ENCODE measurements at places on chromosomes 13 and 19. TPM values are rescaled to one million over a fixed set of nuclear protein-coding genes. Genes with fewer than 3 reads are reported as not detected.
A peak's percentile ranks its signal among the peaks of the same experiment; 100 is the strongest.

DNA sequence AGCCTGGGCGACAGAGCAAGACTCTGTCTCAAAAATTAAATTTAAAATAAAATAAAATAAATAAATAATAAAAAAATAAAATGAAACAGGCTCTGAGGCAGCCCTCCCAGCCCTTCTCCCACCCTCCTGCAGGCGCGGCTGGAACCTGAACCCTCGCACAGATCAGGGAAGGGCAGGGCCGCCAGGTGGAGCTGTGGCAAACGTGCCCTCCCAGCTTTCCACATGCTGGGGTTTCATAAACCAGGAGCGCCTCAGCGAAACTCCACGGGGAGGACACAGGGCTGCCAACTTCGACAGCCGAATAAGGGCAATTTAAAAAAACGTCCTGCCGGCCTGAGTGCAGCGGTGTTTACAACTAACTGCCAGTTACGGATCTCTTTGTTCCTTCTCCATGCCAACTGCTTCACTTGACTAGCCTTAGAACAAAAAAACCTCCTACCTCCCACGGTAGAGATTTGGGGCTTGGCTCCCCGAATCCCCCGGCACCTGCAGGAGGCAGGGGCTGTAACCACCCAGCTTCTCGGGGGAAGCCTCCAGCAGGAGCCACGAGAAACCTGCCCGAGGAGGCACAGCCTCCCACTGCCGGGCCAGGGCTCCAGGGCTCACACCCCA, 15.9 kb downstream of the ZNF787 start:
- DNase-seq = no peak

GRCh38 chr19:50921426-50922316, 10.5 kb upstream of the KLK4 start:
- DNase-seq = no peak

DNA sequence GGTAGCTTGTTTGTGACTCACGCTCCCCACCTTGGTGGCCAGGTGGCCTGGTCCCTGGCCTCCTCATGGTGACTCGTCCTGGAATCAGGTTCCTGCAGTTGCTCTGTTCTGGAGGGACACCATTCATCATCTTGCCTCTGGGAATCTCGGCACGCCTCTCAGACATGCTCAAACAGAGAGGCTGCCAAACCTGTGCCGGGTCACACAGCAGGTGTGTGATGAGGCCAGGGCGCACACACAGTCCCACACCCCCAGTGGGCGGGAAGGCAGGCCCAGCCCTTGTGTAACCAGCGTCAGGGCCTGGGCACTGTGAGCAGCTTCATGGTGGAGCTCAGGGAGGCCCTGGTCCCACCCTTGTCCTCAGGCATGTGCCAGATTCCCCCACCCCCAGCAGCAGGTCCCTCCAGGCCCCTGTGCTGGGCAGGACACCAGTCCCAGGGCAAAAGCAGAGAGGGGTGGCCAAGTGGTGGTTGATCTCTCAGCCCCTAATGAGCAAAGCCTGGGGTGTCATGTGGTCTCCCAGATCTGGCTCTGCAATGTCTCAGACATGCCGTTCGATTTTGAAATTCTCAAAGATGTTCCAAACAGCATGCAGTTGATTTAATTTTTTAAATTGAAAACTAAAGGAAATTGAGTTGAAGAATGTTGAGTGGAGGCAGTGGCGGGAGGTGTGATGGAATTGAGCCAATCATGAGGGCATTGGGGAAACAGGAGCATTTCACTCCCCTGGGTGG, 12.1 kb downstream of the CEBPA start:
- peak; percentile 34 for DNase-seq

DNA sequence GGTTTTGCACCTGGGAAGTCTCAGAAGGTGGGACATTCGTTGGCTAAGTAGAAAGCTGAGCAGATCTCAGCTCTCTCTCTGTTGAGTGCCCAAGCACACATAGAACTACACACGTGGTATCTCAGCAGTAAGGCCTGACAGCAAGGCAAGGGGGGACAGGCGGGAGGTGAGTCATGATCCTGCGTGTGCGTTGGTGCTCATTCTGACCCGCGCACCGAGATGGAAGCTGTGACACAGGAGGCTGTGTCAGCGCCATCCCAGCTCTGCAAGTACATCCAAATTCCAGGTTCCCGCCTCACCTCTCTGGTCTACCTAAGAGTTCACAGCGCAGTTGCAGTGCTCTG, 135.7 kb downstream of the USP12 start:
- DNase-seq = no peak

GRCh38 chr13:84255226-84255797, 373.0 kb upstream of the SLITRK1 start:
- DNase-seq = no peak

GRCh38 chr13:104678161-104678560, 1611.9 kb upstream of the SLC10A2 start:
- DNase-seq = no peak

DNA sequence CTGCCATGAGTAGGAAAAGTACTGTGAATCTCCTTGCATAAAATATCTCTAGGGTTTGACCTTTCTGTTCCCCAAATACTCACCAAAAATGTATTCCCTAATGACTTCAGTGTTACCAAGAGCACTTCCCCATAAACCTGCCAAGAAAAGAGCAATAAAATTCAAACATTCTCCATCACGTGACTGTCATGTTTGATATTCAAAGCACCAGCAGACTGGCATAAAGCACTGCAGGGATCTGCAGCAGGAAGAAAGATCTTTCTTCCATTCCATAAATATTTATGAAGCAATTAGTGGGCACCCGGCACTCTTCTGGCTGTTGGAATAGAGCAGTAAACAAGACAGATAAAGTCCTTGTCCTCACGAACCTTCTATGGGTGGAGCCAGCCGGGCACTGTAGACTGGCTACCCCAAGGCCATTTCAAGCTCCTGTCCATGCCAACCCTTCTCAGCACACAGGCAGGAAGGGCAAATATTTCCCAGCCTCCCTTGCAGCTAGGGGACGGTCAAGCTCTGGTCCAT, 20.3 kb downstream of the PLA2G4C start:
- no peak for DNase-seq

DNA sequence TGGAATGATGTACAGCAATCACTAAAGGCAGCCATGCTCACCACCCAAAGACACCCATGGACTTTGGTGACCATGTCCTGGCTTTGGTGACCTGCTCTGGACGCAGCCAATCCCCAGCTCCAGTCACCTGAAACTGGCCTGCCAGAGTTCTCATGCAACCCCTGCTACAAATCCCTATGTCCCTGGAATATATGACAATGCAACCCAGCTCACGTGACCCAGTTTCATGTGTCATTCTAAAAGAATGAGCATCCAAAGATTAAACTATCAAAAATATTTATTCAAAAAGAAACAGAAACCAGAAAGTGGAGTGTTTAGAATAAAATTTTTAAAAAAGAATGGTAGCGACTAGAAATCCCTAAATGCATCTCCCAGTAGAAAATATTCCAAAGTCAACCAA, 203.3 kb upstream of the IRS2 start:
- no peak for DNase-seq

DNA sequence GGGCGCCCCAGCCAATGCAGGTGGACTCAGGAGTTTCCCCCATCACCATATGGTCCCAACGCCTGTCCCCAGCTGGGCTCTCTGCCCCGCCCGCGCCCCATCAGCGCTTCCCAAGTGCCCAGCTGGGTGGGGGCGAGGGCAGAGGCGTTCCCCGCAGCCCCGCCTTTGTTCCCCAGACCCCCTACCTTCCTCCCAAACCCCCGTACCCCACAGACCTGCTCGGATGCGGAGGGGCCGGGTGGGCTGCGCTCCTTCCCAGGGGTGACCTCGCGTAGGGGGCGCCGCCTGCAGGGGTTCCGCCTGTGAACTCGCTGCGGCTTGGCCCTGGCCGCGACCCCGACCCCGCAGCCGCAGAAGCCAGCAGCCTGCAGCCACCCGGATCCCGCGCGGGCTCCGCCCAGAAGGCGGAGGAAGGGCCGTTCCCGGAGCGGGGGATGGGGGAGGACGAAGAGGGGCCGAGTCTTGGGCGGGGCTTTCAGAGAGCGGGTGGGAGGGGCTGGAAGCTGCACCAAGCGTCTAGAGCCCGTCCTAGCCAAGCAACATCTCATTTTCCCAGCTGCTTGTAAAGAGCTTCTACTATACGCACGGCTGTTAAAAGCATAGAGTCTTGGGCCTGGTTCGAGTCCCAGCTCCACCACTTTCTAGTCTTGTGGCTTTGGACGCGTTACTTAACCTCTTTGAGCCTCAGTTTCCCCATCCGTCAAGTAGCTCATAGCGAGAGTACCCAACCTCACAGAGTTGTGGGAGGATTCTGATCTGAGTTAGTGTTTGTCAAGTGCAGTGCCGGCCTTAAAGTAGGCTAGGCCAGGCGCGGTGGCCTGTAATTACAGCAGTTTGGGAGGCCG, at the start of gene RAB3D:
TSS of gene RAB3D (minus strand) at position 404 of the 845 bp plus-strand sequence. CDS start 2,258 bp downstream, outside the sequence.
- peak; percentile 99 for DNase-seq

DNA sequence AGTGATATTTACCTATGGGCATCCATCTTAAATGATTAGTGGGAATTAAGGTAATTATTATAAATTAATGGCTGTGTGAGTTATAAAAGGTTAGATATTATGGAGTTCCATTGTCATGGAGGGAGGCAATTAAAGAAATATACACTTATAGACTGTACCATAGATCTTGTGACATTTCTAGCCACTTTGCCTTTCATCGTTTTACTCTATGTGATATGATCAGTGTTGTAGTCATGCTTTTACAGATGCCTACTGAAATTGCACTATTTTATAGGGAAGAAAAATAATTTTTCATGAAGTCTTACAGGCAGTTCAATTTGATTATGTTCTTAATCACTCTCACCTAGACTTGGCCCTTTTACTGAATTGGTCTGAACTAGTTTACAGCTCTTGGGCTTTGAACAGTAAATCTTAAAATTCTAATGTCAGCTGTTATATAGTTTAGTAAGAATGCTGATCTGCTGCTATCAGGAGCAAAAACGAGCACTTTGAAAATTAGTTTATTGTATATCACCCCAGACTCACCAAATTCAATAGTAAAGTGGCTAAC, 301.2 kb downstream of the GPC6 start:
- DNase-seq = no peak

DNA sequence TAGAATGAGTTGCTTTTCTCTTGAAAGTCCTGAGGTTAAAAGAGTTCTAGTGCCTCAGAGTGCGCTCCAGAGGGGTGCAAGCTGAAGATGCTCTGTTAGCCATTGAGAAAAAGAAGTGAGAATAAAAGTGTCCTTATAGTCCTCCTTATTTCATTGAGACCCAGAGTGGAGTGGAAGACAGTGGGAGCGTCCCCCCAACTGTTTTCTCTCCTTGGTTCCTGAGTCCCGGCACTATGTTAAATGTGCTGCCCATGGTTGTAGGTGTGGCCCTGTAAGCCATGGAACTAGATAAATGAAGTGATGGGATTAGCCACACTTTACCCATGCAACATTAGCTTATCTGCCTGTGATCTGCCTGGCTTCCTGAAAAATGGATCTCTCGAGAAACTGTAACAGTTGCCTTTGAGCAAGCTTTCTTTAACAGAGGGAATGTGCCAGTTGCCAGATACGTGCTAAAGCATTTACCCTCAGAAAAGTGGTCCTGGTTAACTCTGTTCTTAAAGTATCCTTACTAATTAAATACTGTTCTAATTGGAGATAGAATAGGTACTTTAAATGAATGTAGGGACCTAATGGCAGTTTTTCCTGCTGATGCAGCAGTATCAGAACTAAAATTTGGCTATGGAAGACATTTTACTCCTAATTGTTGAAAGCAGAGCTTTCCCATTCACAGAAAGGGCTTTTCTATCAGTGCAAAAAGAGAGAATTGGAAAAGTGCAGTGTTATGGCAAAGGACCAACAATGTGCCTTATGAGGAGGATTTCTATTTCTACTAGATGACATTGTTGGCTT, 21.4 kb upstream of the PSG9 start:
- peak; percentile 9 for DNase-seq

GRCh38 chr19:34393629-34394028, 10.6 kb upstream of the PDCD2L start:
- no peak for DNase-seq

- DNase-seq = no peak
Measured at GRCh38 chr13:98175043-98175442, 2.0 kb downstream of the RNF113B start.

DNA sequence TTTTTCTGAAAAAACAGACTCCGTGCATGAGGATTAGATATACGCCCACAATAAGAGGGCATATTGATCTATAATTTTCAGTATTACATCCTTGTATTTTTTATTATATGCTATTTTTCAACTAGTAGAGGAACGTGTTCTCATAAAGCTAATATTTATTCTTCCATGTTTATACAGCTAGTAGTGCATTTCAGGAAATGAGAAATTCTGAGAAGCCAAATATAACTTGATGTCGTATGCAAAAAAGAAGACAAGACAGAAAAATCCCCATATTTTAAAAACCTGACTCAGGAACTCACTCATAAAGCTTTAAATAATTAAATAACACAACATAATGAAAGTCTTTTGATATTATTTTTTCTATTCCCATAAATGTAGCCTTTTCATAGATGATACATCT, 308.6 kb downstream of the ENOX1 start:
- DNase-seq = no peak

GRCh38 chr13:29905845-29906244, 55.4 kb upstream of the UBL3 start:
- DNase-seq = no peak

DNA sequence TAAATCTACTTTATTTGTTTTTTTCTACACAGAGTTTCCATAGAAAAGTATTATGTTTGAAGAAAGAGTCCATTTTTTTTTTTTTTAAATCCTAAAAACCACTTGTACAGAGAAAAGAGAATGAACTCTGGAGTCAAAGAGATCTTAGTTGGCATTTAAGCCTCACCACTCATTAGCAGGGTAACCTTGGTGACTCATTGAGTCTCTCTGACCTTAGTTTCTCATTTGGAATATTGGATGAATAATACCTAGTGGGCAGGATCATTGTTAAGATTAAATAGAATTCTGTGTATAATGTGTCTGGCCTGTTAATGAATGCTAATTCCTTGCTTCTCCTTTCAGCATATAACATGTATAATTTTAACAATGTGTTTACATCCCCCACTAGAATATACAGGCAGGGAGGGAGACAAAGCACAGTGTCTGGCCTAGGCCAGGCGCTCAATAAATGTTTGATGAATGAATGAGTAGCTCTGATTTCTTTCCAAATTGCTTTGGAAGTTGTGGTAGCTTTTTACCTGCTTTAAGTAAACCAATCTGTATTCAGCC, 48.7 kb upstream of the MYCBP2 start:
- DNase-seq = no peak

GRCh38 chr13:40781717-40782116, 7.7 kb upstream of the SLC25A15 start:
- no peak for DNase-seq

DNA sequence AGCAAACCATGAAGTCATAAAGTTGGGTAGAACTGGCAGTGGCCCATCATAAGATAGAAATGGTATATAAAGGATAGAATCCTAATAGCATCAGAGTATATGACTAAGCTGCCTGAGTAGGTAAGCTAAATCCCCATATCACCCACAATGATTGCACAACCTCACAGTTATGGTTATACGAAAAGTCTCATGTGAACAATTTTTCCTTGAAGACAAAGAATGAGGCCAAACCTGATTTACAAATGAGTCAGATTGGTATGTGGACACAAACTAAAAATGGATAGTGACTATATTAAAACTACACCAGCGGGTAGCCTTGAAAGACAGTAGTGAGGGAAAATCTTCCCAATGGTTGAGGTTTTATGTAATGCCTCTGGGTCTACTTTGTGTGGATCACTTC, 40.9 kb upstream of the UFM1 start:
- no peak for DNase-seq

GRCh38 chr19:17394891-17395415, 957 bp upstream of the CCDC194 start:
- DNase-seq = no peak

Gene RFPL4AL1
- polyA plus RNA-seq = not detected

Gene TMEM238
- 0.60 TPM for polyA plus RNA-seq

Gene ICAM3
- polyA plus RNA-seq = 11.3 TPM

Gene SIGLEC5
- not detected for polyA plus RNA-seq

Gene GFY
- not detected for polyA plus RNA-seq

Gene PTPRS
- polyA plus RNA-seq = 78.8 TPM

Gene SCEL
- 0.27 TPM for polyA plus RNA-seq

Gene FFAR2
- polyA plus RNA-seq = 0.79 TPM

All from left lung (tissue), 14 donors.